ENCODE measurements at places on chromosomes 7 and 10.

DNA sequence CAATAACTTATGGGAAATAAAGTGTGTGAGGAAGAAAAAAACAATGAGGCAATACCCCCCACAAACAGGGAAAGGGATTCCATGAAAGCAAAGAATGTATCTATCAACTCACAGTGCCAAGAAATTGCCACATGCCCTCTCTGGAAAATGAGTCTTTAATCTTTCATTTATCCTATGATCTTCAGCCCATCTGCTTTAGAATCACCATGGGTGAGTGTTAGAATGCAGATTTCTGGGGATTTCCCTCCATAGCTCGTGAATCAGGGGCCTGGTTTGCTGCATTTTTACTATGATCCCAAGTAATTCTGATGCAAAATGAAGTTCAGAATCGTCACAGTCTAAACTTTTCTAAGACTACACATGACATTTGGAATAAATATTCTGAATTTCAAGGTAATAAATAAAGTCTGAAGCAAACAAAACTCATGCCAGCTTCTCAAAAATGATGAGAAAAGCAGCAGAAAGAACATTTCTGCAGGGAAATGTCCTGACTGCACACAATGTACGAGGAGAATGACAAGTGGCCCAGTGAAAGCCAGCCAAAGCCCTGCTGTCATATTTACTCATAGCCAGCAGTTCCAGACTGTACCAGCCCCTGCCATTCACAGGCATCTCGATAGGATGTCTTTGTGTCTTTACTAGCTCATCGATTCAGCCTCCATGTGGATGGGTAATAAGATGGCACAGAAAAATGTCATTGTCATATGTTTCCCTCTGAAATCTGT is 167.1 kb downstream of the ELMO1 start:
- DNase-seq: no peak

- DNase-seq: no peak
These were observed 54.5 kb upstream of the COL13A1 start for GRCh38 chr10:69747179-69747578.

- DNase-seq: no peak
These were observed 90.3 kb downstream of the FAM204A start for GRCh38 chr10:118251791-118252190.

DNA sequence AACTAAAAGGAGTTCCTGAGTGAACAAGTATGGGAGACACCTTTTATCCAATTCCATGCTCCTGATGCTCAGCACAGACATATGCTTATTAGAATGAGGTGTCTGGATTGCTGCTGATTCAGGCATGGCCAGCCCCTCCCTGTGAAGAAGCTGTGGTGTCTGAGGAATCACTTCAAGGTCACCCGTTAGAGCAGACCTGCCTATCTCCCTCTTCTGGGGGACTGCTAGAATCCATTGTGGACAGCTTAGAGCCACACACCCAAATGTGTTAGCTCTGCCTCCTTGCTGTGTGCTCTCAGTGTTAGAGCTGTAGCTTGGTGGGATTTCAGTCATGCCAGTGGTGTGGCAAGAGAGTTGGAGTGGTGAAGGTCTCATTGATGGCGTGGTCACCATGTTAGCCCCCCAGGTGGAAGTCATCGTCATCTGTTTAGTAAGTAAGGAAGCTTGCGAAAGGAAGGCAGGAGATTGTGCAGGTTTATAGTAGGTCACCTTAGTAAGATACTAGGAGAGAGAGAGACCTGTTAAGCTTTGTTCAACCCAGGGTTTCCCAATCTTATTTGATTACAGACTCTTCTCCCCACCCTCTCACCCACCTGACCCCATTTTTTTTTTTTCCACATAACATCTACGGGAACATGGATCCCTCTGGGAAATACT is 12.8 kb downstream of the PRXL2A start:
- DNase-seq: no peak

- DNase-seq: no peak
These were observed 465.9 kb upstream of the CELF2 start for GRCh38 chr10:10551596-10552301.

GRCh38 chr10:50375051-50375452 is 123.7 kb upstream of the ASAH2 start:
- peak; percentile 38 for DNase-seq

DNA sequence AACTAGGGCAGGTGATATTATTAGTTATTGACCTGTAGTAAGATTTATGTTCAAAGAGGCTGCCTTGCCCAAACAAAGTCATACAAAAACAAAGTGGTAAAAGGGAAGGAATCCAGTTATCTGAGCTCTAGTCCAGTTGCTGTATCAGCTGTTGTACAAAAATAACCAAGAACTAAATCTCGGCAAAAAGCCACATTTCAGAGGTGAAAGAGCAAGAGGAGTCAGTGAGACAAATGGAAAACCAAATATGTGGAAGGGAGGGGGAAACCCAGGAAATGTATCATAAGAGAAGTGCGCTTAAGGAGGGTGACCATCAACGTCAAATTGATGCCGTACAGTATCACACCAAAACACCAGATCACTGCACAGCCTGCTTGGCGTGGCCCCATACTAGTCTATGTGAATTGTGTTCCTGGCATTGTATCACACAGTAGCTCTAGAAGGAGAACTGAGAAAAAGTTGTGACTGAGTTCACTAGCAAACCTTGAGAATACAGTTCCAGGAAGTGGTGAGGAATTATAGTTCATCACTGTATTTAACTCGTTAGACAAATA is 6.4 kb downstream of the AGBL3 start:
- DNase-seq: no peak

DNA sequence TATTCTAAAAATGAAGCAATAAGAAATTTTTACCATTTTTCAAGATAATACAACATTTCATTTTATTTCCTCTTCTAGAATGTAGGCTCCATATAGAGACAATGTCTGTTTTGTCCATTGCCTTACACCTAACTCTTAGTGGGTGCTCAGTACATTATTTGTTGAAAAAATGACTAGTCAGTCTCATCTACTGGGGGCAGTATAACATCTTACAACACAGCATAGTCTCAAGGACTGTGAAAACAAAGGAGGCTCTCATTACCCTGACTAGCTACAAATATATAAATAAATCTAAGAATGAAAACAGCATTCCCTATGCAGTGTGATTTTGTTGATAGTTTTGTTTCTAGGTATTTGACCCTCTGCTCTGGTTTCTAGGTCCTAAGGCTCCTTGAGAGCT is 11.6 kb downstream of the CRPPA start:
- no peak for DNase-seq

DNA sequence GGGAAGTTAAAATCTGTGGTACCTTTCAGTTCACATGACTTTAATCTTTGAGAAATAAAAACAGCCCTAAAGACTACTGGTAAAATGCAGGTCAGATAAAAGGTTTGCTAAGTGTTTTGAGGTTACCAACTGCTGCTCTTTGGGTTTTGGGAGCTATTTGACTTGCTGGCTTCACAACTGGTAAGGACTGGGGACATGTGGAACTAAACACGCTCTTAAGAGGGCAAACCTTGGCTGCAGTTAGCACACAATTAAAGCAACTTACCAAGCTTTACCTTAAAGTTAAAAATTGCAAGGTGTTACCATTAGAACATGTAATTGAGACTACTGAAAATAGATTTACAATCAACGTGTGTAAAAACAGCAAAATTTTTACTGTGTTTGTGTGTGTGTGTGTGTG is 220.2 kb downstream of the PHF14 start:
- peak; percentile 33 for DNase-seq

- DNase-seq: no peak
These were observed 54.1 kb upstream of the NPSR1 start for GRCh38 chr7:34603711-34604444.

DNA sequence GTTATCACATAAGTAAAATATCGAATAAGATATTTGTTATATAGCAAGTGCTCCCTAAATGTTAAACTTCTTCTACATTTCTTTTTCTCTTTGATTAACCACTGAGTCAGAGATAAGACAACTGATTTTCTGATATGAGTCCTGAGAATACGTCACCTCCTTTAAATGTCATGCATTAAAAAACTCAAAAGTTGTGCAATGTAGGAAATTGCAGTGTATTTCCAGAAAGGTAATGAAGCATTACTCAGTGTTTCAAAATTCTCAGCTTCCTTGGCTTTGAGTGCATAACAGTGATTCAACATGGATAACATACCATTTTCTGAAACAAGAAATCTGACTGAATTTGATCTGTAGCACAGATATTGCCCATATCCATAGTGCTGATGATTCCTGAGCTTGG is 155.8 kb downstream of the BMPER start:
- no peak for DNase-seq

GRCh38 chr7:98210513-98211220 is 572 bp upstream of the BHLHA15 start:
- DNase-seq: peak; percentile 14

GRCh38 chr10:71581376-71581775 is 138.2 kb downstream of the C10orf105 start:
- DNase-seq: no peak

DNA sequence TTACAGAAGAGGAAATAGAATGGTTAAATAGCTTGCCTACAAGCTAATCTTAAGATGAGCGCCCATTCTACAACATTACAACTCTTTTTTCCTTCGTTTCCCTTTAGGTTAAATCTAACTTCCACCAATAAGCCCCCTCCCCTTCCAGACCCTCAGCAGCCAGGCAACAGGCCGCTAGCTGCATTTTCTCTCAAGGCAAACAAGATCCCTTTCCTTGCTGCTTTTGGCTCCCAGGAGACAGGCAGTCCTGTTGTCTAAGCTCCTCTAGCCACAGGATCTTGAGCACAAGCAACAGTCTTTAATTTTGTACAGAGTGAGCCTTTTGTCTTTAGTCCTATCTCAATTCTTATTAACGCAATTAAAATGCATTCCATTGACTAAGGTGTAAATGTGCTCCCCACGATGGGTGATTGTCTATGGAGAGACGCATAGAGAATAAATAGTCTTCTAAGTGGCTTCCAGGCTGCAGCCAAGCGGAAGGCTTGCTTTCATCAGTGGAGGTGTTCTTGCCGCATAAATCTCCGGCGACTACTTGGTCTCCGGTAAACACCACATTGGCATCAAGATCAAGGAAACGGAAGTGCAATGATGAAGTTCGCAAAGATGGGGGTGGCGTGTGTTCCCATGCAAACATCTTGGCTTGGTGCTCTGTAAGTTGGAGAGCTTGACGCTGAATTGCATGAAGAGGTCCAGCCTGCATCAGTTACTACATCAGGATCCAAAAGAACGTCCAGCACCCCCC is 181.9 kb upstream of the LYZL2 start:
- no peak for DNase-seq

GRCh38 chr10:21174715-21175495 is 277.8 kb upstream of the NEBL start:
- DNase-seq: no peak

- DNase-seq: no peak
These were observed 65.8 kb upstream of the PRSS58 start for GRCh38 chr7:142323706-142324105.

DNA sequence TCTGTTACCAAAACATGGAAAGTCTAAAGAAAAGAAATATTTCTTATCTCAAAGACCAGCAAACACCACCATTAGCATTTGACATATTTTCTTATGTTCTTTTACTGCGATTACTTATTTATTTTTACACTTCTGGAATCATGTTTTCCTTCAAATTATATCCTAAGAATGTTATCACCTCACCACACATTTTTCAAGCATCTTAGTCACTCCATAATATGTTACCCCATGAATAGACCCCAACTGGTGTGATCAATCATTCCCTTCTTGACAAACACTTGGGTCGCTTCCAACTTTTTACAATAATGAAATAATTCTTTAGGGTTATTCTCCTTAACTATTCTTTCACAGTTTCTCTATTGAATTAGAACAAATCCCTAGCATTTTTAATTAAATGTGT is 67.4 kb downstream of the AMPH start:
- no peak for DNase-seq

GRCh38 chr10:132974249-132974796 is 32.0 kb upstream of the CFAP46 start:
- DNase-seq: no peak

DNA sequence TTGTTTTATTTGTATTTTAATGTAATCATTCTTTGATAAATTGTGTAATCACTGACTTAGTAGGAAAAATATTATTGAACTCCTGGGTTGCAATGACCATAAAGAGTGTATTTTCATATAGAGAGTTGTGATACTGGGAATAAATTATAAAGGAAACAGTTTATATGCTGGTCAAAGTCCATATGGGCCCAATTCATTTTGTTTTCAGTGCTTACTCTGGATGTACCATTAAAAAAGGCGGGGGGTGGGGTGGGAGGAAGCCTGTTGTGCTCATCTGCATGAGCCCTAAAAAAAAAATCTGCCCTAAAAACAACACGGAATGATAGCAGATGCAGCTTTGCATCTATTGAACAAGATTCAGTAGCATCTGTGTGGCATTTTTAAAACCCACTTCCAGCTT is 114.2 kb downstream of the BTRC start:
- DNase-seq: no peak

DNA sequence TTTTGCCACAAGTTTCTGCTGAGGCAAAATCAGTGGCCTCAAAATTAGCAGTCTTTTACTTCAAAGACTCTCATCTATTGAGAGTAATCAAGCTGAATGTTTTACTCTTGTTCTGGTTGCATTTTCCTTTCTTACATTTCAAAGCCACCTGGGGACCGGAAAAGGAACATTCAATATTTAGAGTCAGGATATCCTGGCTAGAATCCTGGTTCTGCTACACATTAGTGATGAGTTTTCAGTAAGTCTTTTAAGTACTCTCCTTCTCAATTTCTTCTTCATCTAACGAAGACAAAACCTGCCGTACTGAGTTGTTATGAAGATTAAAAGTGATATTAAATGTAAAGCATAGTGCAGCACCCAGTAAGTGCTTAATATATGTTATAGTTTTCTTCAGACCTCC is 52.5 kb downstream of the LAMB4 start:
- no peak for DNase-seq

GRCh38 chr7:24574950-24575349 is 1.7 kb downstream of the PALS2 start:
- no peak for DNase-seq

DNA sequence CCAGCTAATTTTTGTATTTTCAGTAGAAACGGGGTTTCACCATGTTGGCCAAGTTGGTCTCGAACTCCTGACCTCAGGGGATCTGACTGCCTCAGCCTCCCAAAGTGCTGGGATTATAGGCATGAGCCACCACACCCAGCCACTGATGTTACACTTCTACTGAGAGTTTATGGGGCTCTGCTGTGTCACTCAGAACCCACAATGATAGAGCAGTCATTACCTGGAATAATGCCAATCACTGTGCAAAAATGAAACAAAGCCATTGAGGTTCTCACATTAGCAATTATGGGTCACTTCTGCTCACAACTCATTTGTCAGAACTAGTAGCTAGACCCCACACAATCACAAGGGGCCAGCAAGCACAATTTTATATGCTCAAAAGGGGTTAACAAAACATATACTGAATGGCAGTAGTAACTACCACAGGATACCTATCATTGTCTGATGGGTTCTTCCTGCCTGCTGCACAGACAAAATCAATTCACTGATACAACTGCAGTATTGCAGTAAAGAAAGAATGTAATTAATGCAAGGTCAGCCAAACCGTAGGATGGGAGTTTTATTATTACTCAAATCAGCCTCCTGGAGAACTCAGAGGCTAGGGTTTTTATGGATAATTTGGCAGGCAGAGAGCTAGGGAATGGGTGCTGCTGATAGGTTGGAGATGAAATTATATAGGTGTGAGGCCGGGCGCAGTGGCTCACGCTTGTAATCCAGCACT is 72.1 kb upstream of the TRIM24 start:
- DNase-seq: no peak

GRCh38 chr10:13632440-13632839 is 45.7 kb downstream of the PRPF18 start:
- DNase-seq: no peak
